Large intestine (tissue), 12 donors: ENCODE measurements at places on chromosomes 11 and 22. TPM values are rescaled to one million over a fixed set of nuclear protein-coding genes. Genes with fewer than 3 reads are reported as not detected.

GRCh38 chr11:8826901-8827560, 84.0 kb upstream of the AKIP1 start:
- H3K36me3 ChIP-seq, result no peaks in the 10 kb centered on the region
- H3K27ac ChIP-seq, result no peak overlapping the region
- H3K27me3 ChIP-seq, result no peaks in the 10 kb centered on the region
- no peaks in the 10 kb centered on the region for H3K4me1 ChIP-seq

The PRG2 gene
- 0.24 TPM for polyA plus RNA-seq

DNA sequence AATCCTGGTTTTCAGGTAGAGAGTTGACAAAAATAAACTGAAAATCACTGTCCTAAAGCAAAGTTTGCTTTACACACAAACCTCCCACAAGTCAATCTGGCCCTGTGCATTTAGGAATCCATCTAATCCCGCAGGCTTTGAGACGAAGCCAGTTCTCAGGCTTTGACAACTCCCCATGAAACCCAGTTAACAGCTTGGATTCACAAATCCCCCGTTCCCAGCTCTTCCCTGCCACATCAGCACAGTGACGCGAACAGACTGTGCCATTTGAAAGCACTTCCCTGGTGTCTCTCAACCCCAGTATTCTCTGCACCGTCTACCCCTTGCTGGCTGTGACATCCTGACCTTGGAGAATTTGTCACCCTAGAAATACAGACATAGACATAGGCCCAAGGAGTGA, 117.8 kb downstream of the OPCML start:
- DNase-seq, result no peak
- no peaks in the 10 kb centered on the region for H3K4me1 ChIP-seq
- H3K4me3 ChIP-seq, result no peak overlapping the region
- H3K36me3 ChIP-seq, result no peaks in the 10 kb centered on the region
- H3K27ac ChIP-seq, result no peak overlapping the region
- no peaks in the 10 kb centered on the region for H3K27me3 ChIP-seq

- no peaks in the 10 kb centered on the region for H3K27me3 ChIP-seq
- no peak overlapping the region for H3K27ac ChIP-seq
- no peak overlapping the region for H3K4me3 ChIP-seq
- H3K36me3 ChIP-seq, result peaks cover 34% of the 10 kb centered on the region
- no peaks in the 10 kb centered on the region for H3K4me1 ChIP-seq
- no peak for DNase-seq
Measured at GRCh38 chr11:3359092-3359824, 19.7 kb downstream of the ZNF195 start.

The OR6T1 gene
- not detected for polyA plus RNA-seq

The MISFA gene
- 4.3 TPM for polyA plus RNA-seq

The GGTLC3 gene
- 0.34 TPM for polyA plus RNA-seq

The KCNQ1OT1 gene
- 2.8 TPM for polyA plus RNA-seq

The TIGD3 gene
- 2.1 TPM for polyA plus RNA-seq

- peaks cover 28% of the 10 kb centered on the region for H3K36me3 ChIP-seq
- H3K27ac ChIP-seq, result peak overlapping the region; percentile 76
- H3K4me3 ChIP-seq, result peak overlapping the region; percentile 92
- DNase-seq, result peak; percentile 47
- H3K4me1 ChIP-seq, result peaks cover 57% of the 10 kb centered on the region
- no peaks in the 10 kb centered on the region for H3K27me3 ChIP-seq
Measured at GRCh38 chr11:64876835-64877341, 1.5 kb downstream of the EHD1 start.

GRCh38 chr11:69300120-69301060, 6.4 kb downstream of the MYEOV start:
- no peak overlapping the region for H3K27ac ChIP-seq
- H3K36me3 ChIP-seq, result no peaks in the 10 kb centered on the region
- H3K4me1 ChIP-seq, result peaks cover 31% of the 10 kb centered on the region
- DNase-seq, result no peak

The MS4A4A gene
- 11.9 TPM for polyA plus RNA-seq

The MMP8 gene
- polyA plus RNA-seq, result 0.09 TPM

The C11orf86 gene
- 16.0 TPM for polyA plus RNA-seq

DNA sequence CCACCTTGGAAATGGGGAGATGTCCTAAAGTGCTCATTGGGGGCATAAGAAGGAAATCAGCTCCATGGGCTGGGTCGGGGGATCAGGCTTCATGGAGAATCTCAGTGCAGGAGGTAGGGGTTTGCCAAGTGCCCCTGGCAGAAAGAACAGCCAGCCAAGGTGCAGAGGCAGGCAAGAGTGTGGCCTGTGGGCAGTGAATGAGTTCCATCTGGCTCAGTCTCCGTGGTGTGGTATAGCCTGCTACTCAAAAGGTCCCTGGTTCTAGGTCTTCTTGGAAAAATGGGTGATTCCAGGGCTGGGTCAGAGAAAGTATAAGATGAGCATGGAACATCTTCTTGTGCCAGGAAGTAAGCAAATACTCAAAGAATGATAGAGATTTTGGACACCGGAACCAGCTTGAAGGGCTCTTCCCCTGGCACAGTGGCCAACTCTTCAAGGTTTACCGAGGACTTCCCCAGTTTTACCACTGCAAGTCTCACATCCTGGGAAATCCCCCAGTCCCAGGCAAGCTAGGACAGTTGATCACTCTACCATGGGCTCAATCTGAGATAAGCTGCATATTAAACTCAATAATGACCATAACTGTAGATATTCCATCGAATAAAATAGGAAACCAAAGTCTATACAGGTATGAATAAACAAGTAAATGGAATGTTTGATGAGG, 10.6 kb upstream of the ARAP1 start:
- H3K4me1 ChIP-seq, result peaks cover 48% of the 10 kb centered on the region
- peaks cover 52% of the 10 kb centered on the region for H3K36me3 ChIP-seq
- no peak overlapping the region for H3K27ac ChIP-seq
- H3K4me3 ChIP-seq, result no peak overlapping the region
- H3K27me3 ChIP-seq, result no peaks in the 10 kb centered on the region

The KCNJ1 gene
- not detected for polyA plus RNA-seq
